Stimulated activated CD8-positive, alpha-beta memory T cell treated with anti-CD3 and anti-CD28 coated beads, Interleukin-15, amount 100 ng/mL, for 4 hours (primary cell): ENCODE measurements at places on chromosomes 7 and 10.

DNA sequence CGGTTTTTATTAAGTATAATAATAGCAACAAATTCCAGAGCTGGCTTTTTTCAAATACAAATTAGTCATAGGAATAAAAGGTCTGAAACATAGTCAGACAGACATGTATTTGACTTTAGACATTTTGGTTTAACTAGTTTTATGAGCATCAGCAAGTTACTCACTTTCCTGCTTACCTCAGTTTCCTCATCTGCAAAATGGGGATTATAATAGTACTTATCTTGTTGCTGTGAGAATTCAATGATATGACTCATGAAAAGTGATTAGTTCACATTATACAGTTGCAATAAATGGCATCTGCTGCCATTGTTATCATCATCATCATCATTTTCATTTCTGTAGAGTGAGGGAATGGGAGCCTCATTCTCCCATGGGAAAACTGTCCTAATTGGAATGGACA, 33.5 kb downstream of the ACTA2 start:
- DNase-seq = no peak

DNA sequence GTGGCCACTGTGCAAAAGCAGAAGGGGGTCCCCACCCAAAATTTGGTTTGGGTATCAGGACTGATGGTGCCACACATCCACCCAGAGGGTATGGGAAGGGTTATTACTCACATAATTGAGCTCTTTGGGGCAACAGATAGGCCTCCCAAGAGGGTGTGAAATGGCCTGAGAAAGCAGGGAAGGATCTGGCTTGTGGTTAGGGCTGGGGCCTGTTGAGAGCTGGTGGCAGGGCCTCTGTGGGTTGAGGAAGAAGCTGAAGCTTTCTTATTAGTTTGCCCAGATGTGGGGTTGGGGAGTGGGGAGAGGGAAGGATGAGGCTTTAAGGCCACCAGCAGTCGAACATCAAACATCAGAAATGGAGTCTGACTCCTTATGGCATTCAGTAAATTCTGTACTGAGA, 18.3 kb upstream of the MKI67 start:
- DNase-seq = no peak

DNA sequence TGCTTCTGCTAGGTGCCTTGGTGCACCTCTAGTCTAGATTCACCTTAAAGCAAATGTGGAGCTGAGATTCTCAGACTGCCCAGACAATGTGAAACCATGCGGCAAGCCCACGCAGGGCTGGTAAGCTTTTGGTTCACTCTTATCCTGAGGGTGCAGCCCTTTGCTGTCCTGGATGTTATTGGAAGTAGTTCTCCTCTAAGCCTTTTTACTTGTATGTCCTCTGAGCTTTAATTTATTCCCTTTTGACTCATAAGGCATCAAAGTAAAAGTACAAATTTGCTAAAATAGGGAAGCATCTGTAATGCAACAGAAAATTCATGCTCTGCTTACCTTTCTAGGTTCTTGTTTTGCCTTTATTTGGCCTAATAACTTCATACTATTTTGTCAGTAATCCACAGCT, 186.8 kb downstream of the MACC1 start:
- no peak for DNase-seq

GRCh38 chr10:70274643-70275042, 9.2 kb downstream of the NPFFR1 start:
- DNase-seq = no peak

- DNase-seq = no peak
These were observed 39.2 kb downstream of the CAMK2B start for GRCh38 chr7:44286182-44286617.

GRCh38 chr7:81873559-81873958, 103.7 kb upstream of the HGF start:
- DNase-seq = no peak

- DNase-seq = no peak
These were observed 63.8 kb upstream of the RET start for GRCh38 chr10:43013065-43013464.

DNA sequence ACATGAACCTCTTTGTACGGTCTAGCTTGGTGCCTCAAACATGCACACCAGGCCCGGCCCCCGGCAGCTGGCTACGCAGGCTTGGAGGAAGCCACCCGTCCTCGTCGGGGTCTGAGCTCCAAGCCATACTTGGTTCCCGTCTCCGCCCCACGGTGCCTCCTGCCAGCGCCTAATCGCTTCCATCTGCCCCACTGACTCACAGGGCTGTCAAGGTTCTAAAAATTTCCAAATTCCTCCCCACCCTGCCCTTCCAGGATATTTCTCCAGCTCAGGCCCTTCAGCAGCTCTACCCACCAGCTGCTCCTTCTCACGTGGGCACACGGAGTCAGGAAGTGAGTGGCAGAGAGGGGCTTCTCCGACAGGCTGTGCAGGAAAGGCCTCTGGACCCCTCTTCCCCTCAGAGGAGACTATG, 38.8 kb downstream of the TMEM270 start:
- no peak for DNase-seq

GRCh38 chr10:103506061-103506460, 12.6 kb downstream of the NEURL1 start:
- no peak for DNase-seq

DNA sequence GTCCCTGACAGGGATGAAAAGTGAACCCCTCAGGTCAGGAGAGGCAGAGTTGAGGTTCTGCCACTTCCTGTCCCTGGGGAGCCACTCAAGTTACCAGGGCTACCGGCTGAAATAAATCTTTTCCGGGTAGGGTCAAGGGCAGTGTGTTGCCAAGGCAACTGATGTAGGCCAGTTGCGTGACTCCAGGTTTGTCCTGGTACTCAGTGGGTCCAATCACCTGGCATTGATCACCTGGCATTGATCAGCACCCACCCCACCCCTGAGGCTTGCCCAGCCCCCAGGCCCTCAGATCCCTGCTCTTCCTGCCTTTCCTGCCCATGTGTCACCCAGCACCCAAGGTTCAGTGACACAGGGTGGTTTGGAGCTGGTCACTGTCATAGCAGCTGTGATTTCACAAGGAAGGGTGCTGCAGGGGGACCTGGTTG, 5.9 kb downstream of the SAP25 start:
- DNase-seq = no peak

GRCh38 chr7:44964831-44965440, 13.9 kb downstream of the MYO1G start:
- DNase-seq = no peak

DNA sequence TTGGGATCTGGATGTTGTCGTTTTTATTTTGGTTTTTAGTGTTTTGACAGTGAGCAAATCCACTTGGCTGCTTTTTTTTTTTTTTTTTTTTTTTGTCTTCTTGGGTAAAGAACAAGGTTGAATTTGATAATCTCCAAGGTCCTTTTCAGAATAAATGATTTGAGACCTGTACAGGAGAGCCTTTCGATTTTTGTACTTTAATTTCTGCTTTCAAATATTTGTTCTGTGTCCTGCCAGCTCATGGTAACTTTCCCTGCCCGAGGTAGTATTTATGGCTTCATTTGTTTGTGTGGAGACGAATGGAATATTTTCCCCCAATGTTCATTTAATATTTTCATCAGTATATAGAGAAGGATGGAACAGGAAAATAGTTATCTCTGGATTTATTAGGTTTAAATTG, 19.9 kb downstream of the WAC start:
- DNase-seq = no peak

DNA sequence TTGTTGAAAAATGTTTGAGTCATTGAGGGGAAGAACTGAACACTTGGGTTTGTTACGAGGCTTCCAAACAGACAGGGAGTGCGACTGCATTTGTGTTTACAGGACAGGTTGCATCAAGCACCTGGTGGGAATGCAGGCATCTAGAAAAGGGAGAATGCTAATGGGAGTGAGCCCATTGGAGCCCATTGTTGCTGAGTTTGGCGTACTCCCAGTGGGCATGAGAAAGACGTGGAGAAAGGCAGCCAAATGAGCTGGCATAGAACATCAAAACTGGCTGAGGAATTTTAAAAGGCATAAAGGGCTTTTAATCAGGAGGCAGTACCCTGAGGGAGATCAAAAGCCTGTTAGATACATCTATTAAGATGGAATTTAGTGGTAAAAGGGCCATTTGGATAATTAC, 171.6 kb upstream of the NPSR1 start:
- no peak for DNase-seq

DNA sequence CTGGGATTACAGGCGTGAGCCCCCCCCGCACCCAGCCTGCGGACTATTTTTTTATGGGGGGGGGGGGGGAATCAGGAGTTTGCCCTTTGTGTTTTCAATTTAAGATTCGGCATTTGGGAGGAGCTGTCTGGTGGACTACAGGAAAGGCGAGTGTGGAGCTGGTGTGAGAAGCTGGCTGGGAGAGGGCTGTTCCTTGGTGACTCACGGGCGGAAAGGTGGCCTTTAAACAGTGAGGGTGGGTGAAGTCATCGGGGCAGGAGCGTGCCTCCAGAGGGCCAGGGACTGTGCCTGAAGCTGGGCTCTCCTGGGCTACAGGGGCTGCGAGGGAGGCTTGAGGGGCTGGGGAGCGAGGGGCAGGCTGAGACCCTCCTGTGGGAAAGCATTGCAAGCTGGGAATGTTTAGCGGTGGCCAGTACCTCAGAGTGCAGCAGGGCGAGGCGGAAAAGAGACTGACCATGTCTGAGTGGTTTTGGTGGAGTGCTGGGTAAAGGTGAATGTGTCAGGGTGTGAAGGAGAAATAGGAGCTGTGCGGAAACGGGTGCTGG, 39.7 kb upstream of the ZNF32 start:
- DNase-seq = no peak

GRCh38 chr7:50684713-50685075, 98.0 kb downstream of the GRB10 start:
- no peak for DNase-seq

DNA sequence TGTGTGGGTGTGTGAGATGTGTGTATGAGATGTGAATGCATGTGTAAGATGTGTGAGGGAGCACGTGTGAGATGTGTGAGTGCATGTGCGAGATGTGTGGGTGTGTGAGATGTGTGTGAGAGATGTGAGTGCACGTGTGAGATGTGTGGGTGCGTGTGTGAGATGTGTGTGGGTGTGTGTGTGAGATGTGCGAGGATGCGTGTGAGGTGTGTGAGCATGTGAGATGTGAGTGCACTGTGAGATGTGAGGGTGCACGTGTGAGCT, 31.0 kb downstream of the PPIF start:
- DNase-seq = no peak

DNA sequence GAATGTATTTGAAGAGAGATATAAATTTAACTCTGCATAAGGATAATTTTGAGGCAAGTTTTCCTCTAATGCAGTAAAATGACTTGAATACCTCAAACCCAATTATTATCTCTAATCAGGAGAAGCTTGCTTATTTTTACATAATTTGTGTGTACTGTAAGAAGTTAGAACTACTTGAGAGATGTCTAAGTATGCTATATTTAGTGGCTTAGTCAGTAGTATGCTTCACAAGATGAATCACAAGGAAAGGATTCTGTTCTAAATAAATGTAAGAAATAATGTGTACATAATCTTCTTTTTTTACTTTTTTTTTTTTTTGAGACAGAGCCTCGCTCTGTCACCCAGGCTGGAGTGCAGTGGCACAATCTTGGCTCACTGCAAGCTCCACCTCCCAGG, 13.7 kb downstream of the PHTF2 start:
- DNase-seq = no peak

GRCh38 chr10:49360271-49361177, 35.4 kb downstream of the DRGX start:
- no peak for DNase-seq
